ENCODE measurements at places on chromosomes 3 and 15.
A peak's percentile ranks its signal among the peaks of the same experiment; 100 is the strongest.

DNA sequence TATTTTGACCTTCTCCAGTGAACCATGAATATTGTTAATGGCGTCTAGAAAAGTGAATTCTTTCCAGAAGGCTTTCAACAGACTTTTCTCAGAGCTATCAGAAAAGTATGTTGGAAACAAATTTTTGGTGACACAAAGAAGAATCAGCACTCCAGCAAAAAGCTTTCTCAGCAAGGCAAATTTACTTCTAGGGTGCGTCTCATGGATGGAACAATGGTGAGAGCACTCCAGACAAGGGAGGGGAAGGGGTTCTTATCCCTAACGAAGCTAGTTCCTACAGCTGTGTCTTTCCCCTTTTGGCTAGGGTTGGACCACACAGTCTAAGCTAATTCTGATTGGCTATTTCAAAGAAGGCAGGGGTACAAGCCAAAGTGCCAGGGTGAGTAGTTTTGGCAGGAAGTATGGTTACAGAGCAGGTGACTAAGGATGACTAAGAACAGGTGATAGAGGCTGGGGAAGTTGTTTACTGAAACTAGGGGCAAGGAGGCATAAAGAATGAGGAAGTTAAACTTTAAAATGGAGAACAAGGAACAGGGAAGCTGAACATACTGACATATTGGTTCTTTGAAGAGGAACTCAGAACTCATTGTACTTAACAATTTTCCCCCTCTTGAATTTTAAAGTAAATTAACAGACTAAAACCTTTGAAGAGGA, 959.8 kb downstream of the NAALADL2 start:
- no peak for DNase-seq

- no peak for DNase-seq
Measured at GRCh38 chr3:171334465-171334811, 125.8 kb downstream of the TNIK start.

GRCh38 chr3:147843331-147843730, 434.2 kb downstream of the ZIC1 start:
- DNase-seq = no peak

DNA sequence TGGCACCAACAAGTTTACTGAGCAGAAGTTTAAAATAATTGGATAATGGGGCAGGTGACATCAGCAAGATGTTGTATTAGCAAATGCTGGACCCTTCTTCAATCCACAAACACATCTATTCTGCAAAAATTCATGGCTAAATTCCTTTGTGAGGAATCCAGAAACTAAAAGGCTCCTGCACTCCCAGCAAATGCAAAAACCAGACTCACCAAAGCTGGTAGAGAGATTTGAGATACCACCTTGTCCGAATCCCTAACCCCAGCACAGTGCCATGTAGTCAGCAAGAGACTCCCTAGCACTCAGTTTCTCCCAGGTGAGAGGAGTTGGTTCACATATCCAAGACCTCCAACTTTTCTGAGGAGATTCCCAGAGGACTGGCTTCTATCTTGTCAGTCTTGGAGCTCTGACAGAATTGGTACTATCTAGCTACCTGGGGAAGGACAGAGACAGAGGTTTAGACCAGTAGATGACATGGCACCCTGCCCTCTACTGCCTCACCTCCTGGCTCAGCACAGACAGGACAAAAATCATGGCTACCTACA, 21.8 kb downstream of the GREM1 start:
- DNase-seq = no peak

GRCh38 chr3:151890721-151891141, 17.3 kb downstream of the SUCNR1 start:
- no peak for DNase-seq

DNA sequence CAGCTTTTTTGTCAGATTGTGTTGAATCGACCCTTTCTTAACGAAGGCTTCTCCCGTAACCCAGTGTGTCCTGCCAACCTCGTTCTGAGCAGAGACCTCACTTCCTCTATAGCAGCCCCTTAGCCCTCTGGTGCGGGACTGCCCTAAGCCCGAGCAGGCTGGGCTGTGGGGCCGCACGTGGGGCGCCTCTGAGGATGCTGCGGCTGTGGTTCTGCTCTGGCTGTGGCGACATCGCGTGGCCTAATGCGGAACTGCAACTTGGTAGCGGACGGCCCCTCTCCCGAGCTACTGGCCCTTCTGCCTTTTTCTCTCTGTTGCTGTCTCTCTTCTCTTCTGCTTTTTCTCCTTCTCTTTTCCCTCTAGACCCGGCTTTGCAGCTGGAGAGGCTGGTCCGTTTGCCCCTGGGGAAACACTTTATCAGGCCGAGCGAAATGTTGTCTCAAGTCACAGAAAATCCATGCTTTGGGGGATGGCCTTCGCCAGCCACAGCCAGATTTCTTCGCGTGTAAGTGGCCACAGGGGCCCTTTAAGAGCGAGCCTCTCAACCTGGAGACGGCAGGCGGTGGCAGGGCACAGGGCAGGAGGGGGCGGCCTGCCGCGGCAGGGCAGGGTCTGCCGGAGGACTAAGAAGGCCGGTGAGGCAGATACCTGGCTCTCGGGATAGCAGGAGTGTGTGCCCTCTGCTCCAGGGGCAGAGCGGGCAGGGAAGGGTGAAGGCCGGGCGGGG, 19.4 kb upstream of the KIF23 start:
- DNase-seq = no peak

- DNase-seq = no peak
Measured at GRCh38 chr15:90644952-90645725, 72.0 kb upstream of the BLM start.

DNA sequence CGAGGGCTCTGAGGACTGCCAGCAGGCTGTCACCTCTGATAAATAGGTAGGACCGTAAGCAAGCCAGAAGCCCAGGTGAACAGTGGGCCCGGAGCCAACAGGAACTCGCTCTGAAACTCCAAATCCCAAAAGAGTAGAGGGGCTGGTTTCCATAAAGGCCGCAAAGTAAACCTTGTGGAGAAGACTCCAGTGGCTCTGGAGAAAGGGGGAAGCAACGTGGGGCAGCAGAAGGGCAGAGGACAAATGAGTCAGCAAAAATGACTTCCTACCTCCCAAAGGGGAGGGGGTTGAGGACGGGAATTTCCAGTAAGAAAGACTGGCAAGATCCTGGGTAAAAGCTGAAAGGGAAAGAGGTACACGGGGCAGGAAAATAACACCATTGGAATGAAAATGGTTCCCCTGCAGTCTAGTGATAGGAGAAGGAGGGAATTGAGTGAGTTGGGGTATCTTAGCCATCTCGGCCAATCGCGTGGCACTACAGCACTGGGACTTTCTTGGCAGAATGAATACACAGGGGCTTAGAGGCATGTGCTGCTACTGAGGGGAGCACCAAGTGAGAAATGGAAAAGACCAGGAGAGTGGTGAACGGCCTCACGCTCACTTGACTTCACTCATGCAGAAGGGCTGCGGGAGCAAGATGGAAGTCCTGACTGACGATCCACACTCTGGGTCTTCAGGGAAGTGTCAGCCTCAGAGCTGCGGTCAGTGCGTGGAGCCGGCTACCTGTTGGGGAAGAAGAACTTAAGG, 33.2 kb downstream of the BMF start:
- DNase-seq = no peak

DNA sequence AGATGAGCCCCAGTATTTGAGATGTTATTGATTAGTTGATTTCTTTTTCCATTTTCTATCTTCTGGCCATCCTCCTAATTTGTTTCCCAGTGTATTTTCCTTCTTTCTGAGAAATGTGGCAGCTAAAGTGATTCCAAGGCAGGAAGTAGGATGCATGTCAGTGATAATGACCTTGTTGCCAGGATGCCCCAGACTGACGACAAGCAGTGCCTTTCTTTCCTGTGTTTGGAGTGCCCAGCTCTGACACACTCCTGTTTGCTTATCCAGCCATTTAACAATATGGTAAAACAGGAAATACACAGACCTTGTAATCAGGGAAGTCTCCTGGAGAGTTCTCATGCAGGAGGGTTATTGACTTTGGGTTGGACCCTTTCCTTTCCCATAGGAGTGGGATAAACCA, 20.4 kb downstream of the TMOD2 start:
- DNase-seq = no peak

GRCh38 chr3:170494766-170495165, 76.1 kb downstream of the CLDN11 start:
- DNase-seq = peak; percentile 68

DNA sequence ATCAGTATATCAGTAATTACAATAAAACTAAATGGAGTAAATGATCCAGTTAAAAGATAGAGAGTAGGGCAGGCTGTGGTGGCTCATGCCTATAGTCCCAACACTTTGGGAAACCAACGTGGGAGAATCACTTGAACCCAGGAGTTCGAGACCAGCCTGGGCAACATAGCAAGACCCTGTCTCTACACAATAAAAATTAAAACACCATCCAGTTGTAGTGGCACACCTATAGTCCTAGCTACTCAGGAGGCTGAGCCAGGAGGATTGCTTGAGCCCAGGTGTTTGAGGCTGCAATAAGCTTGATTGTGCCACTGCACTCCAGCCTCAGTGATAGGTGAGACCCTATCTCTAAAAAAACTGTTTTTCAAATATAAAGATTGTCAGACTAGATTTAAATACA, 5.9 kb upstream of the KCNMB3 start:
- DNase-seq = no peak

DNA sequence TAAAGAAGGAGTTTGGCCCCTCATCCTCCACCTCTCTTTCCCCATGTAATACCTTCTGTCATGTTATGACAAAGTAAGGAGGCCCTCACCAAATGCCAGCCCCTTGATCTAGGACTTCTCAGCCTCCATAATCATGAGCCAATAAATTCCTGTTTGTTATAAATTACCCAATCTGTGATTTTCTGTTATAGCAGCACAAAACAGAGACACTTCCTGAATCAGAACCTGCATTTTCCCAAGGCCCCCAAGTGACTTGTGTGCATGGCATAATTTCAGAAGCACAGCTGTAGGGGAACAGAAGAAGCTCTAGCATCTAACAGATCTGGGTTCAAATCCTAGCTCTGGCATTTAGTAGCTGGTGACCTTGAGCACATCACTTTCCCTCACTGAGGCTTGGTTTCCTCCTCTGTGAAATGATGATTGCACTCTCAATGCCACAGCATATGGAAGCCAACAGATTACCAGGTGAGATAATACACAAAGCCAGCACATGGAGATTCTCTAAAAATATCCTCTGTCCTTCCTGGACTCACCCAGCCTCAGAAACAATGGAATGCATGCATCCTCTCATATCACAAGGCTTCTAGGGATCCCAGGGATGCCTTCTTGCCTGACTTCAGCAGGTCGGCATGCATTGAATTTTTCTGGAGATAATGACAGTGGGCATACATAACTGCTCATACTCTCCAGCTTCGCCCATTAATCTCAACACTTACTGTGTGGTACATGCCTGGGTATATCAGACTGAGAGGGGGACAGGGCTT, 26.3 kb downstream of the TLNRD1 start:
- no peak for DNase-seq

DNA sequence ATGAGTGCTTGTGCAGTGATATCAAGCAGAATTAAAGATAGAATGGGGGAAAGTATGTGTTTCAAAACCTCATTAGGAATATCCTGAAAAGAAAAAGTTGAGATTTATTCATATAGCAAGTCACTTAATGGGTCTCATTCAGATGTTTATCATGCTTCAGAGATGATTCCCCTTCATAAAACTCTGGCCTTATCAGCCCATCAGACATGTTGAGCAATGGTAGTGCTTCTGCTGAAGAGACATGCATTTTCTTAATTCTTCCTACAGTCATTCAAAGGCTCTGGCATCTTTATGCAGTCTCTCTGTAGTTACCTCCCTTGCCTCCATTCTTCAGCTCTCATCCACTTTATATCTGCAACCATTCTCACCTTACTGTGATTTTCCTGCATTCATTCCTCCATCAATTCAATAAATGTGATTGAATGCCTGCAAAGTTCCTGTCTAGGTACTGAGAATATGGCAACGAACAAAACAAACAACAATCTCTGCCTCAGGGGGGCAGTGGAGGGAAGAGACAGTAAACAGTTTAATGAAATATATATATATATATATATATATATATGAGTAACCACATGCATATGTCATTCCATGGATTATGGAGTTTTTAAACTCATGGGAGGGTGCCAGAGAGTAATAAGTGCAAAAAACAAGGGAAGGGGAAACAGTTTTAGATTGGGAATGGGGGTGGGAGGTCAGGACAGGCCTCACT, 138.5 kb downstream of the NECTIN3 start:
- peak; percentile 36 for DNase-seq

- DNase-seq = no peak
Measured at GRCh38 chr3:114270019-114270418, 23.8 kb upstream of the TIGIT start.

- no peak for DNase-seq
Measured at GRCh38 chr3:176663387-176663786, 533.9 kb downstream of the TBL1XR1 start.

- peak; percentile 6 for DNase-seq
Measured at GRCh38 chr3:176041812-176042211, 1155.5 kb downstream of the TBL1XR1 start.

DNA sequence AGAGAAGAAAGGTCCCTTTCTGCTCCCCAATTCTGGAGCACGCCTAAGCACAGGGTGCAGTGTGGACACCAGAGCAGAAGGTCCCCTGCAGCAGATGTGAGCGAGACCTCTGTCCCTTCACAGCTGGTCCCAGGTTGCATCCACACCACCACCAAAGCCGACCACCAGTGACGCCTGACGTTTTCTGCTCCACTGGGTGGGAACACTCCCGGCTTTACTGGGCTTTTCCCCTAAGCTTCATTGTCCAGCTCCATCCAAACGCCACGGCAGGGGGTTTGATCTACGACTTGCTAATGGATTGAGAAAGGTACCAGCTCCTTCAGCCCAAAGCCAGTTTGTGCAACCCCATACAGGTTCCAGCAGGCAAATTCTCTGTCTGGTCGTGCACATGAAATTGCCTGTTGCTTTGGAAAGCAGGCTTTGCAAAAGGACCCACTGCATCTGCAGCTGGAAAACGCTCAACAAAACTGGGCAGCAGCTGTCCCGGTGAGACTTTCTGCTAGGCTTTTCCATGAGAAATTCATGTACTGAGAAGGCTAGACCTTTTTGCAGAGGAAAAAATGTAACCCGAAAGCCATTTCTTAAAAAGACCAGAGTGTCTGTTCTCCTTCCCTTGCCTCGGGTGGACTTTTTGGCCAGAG, 31.1 kb downstream of the ADAMTS17 start:
- no peak for DNase-seq

DNA sequence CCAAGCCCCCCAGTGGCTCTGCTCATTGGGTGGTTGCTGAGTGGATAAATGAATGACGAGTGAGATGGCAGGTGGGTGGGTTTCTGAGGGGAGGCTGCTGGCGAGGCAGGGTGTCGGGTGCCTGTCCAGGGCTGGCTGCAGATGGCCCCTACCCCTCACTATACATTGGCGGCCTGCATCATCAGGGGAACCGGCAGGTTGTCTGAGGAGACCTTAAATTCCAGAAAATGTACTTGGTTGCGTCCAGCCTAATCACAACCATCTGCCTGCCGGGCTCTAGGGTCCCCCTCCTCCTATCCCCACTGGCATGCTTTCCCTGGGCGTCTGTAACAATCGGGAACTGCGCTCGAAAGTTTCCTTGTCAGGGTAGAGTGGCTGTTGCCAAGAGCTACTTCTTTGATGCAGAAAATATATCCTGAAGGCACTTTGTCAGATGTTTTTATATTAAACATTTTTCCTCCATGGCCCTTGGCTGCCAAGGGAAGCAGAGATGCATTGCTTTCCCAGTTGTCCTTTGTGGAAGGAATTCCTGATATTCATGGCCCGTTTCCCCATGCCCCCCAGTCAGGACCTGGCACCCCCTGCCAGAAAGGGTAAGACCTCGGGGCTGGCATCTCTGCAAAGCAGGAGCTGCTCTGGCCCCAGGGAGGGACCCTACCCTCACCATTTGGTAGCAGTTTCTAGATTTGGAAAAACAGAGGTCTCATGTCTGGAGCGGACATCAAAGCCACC, 22.9 kb downstream of the SMAD6 start:
- DNase-seq = no peak

- DNase-seq = no peak
Measured at GRCh38 chr3:197349368-197349767, 51.0 kb upstream of the DLG1 start.

- no peak for DNase-seq
Measured at GRCh38 chr3:173615661-173616060, 218.1 kb downstream of the NLGN1 start.

Data from skeletal muscle cell (primary cell).